ENCODE measurements at places on chromosomes 12 and 14.

DNA sequence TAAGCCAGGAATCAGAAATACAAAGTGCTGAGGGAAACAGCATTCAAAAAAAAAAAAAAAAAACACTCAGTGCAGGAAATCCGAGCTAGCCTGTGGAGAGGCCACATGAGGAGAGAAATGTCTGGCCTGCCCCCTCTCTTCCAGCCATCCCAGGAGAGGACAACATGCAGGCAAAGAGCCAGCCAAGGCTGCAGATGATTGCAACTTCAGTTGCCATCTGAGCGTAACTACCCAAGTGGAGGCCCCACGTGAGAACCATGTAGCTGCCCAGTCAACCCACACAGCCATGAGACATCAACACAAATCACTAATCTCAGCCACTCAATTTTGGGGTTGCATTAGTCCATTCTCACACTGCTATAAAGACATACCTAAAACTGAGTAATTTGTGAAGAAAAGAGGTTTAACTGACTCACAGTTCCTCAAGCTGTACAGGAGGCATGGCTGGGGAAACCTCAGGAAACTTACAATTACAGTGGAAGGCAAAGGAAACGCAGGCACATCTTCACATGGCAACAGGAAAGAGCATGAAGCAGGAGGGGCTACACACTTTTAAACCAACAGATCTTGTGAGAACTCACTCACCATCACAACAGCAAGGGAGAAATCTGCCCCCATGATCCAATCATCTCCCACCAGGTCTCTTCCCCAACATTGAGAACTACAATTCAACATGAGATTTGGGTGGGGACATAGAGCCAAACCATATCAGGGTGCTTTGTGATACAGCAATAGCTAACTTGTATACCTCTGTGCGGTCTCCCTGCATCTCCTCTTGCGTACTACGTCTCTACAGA, 161.1 kb downstream of the PIWIL1 start:
- no peak for DNase-seq

DNA sequence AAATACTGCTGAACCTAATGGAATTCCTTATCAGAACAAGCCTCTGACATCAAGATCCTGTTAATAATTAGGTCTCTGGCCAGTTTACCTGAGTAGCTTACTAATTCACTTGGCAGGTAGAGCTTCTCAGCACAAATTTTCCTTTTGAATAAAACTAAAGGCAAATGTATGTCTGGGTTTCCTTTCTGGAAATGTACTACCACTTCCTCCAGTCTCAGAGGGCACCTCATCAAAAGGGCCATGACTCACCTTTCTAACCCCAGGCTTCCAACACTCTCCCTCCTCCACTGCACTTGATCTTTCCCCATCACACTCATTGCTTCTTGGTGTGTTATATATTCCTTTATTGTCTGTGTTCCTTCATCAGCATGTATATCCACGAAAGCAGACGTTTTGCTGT, 90.5 kb downstream of the SLC2A13 start:
- no peak for DNase-seq

GRCh38 chr14:51210594-51210993, 29.5 kb upstream of the TMX1 start:
- DNase-seq: no peak

DNA sequence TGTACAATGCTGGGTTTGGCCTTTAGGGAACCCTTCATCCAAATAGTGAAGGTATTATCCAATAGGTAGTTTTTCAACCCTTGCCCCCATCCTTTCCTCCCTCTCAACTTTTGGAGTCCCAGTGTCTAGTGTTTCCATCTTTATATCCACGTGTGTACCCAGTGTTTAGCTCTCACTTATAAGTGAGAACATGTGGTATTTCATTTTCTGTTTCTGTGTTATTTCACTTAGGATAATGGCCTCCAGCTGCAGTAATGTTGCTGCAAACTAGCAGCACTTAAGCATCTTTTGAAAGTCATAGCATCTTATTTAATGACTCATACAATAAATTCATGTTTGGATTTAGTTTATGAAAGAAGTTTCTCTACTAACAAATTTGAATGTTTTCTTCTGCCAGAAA, 442.5 kb downstream of the NELL2 start:
- no peak for DNase-seq

DNA sequence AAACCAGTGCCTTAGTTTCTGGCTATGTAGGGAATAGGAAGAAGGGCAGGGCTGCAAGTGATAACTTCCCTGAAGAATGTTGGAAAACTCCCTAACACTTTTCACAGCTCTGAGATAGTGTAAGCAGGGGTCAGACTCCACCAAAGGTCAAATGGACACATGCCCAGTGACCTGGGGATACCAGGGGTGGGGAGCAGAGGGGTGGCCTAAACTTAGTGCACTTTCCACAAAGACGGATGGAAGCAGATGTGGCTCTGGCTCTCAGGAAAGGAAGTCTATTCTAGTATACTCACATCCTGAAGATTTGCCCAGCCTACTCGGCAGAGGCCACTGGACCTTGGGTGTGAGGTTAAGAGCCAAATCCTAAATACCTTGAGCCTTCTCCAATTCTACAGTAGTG, 285.8 kb downstream of the NUAK1 start:
- DNase-seq: no peak

DNA sequence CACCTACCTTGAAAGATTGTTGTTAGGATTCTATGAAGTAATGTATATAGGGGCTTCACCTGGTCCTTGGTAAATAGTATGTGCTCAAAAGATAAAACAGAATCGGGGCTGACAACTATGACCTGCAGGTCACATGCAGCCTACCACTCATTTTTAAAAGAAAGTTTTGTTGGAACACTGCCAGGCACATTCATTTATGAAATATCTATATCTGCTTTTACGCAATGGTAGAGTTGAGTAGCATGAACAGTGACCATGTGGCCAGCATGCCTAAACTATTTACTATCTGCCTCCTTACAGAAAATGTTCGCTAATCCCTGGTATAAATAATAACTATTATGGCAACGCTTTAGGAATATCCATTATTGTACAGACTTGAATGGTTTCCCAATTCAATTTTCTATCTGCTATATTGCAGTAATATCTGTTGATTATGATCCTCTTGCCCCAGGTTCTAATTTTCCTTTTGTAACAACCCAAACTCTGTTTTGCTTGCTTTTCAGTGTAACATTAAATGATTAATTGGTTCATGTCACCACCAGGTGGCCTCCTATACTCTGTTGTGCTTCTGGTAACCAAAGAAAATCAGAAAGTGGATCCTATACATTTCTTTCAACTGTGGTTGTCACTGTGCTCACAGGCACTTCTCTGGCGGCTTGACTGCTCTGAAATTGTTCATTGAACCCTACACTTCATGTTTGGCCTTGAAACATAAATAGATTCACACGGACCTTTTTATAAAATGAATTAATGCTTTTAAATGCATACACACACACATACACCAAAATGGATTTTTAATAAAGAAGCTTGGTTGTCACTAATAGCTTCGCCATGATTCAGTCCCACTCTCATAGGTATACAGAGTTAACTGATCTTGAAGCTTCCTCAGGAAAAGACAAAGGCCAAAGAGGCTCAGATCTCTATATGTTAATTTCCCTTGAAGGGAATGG, 227.7 kb upstream of the NPAS3 start:
- peak; percentile 61 for DNase-seq

DNA sequence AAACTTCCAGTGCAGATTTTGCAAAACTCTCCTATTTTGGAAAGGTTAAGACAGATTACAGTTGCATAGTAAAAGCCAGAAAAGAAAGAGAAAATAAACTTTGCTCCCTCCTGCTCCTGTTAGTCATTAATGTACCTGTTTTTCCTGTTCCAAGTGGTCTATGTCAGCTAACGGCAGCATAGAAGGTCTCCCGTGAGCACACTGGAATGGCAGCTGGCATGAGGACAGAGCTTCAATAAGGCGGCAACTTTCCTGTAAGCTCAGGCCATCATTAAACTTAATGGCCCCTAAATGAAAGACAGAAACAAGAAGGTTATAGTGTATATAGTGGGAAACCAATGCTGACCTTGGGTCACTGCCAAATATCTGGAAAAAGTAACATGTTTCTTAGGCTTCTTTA, 16.0 kb downstream of the EIF2B2 start:
- no peak for DNase-seq

GRCh38 chr14:93231129-93231979, 24.3 kb downstream of the UBR7 start:
- peak; percentile 62 for DNase-seq

GRCh38 chr14:42664190-42664589, 1057.5 kb downstream of the LRFN5 start:
- no peak for DNase-seq

GRCh38 chr12:30016540-30017055, 232.9 kb upstream of the TMTC1 start:
- no peak for DNase-seq

DNA sequence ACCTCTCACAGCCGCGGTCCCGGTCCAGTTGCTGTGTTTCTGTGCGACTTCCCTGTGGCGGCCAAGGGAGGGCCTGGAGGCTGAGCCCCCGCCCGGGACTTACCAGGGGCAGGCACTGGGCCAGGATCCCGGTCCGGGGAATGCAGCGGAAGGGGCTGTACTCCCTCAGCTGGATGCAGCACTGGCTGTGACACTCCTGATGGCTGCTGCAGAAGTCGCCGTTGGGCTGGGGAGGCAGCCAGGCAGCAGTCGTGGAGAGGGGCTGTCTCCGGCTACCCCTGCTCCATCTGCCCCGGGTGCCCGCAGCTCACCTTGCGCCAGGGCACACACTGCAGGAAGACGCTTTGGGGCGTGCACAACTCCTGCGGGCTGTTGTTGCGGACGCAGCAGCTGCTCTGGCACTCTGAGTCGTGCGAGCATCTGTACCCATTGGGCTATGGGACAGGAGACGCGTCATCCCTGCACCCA, 6.2 kb downstream of the LRCOL1 start:
- DNase-seq: no peak

GRCh38 chr12:69779928-69780327, 41.3 kb downstream of the RAB3IP start:
- DNase-seq: peak; percentile 34

GRCh38 chr14:92122351-92122677, 545 bp downstream of the CPSF2 start:
- peak; percentile 42 for DNase-seq

GRCh38 chr12:111024205-111024801, 103.9 kb upstream of the MYL2 start:
- DNase-seq: peak; percentile 18

DNA sequence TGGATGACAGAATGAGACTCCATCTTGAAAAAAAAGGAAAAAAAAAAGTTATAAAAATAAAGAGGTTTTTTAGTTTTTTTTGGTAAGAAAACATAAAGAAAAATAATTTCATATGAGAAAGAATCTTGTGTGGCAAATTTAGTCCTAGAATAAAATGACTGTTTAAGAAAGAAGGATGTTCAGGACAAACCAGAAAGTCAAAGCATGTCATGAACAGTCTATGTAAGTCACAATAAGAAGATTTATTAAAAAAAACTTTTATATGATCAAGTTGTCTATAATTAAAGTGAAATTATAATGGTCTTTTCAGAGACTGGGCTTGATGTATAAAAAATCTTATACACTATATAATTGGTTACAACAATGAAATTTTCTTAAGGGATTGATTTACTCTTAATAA, 68.1 kb upstream of the HECTD1 start:
- DNase-seq: peak; percentile 9

DNA sequence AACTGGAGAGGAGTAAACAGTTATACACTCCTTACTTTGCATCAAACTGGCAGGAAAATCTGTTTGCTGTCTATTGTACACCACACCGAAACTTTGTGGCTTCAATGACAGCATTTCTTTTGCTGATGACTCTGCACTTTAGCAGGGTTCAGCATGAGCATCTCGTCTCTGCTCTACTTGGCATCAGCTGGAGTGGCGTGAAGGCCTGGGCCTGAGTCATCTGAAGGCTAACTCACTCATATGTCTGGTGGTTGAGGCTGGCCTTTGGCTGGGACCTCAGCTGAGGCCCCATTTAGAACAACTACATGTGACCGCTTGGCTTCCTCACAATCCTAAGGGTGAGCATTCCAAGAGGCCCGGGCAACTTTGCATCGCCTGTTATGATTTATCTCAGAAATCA, 28.7 kb upstream of the REP15 start:
- DNase-seq: peak; percentile 40

DNA sequence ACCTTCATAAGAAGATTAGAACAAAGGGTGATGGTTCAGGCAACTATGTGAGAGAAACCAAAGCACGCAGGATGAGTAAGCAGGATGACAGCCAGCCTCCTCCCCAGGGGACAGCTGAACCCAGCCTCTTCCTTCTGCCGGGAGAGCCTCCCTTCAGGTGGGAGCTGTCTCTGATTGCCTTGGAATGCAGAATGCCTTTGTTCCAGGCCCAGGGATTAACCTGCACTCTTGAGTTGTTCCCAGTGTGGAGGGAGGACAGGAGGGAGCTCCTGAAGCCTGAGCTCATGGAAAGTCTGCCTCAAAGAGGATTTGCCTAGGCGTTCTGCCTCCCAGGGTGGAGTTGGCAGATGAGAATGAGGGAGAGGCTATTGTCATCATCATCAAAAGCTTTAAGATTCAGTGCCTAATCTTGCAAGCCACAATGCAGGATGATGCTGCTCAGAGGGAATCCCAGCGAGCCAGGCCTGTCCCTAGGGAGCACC, 3.6 kb upstream of the KRT6A start:
- peak; percentile 92 for DNase-seq

DNA sequence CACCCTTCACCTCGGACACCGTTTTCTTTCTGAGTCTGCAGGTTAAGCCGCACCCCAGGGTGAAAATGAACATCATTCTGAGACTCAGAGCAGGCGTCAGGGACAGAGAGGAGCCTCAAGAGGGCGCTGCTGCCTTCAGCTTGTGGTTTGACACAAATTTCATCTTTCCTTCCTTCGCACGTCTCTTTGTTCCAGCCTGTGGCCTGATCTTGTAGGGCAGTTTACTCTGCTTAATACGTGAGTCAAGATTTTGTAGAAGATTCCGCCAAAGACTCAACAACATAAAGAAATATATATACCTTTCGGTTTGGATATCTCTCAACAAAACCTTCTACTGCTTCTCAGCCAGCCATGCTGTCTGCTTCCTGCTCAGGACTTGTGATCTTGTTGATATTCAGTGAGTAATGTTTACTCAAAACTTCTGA, 329.3 kb upstream of the OR4E1 start:
- DNase-seq: no peak

GRCh38 chr14:64082837-64083236, 211.3 kb downstream of the ESR2 start:
- DNase-seq: no peak

DNA sequence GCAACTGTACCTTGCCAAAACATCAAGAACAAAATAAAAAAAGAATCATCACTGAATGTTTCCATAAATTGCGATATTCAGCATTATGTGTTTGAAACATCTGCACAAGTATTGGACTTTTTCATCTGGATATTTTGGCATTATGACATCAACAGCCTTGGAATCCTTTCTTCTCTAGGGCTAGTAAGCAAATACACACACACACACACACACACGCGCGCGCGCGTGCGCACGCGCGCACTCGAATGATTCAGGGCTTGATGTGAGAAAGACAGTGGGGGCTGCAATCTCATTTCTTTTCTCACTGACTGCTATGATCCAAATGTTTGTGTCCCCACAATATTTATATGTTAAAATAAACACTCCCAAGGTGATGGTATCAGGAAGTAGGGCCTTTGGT, 90.0 kb upstream of the SLC38A4 start:
- no peak for DNase-seq

DNA sequence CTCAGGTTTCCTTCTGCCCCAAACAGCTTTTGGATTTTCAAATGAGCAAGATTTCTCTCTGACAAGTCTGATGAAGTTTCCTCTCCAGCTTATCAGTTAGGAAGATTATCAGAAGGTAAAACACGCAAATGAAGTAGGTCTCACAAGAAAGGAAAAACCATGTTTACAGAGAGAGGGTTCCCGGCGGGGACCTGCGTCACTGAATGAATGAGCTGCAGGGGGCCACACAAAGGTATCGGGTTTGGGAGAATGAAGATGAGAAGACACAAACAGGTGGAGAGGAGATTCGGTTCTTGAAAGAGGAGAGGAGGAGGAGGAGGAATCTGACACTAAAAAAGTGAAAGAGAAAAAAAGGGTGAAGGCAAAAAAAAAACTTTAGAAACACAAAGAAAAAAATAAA, 208.6 kb downstream of the CALM1 start:
- DNase-seq: no peak
